A172 (cell line): ENCODE measurements at places on chromosomes 5 and 9.

- DNase-seq: peak; percentile 11
These were observed 175.7 kb downstream of the MELK start for GRCh38 chr9:36748322-36748899.

DNA sequence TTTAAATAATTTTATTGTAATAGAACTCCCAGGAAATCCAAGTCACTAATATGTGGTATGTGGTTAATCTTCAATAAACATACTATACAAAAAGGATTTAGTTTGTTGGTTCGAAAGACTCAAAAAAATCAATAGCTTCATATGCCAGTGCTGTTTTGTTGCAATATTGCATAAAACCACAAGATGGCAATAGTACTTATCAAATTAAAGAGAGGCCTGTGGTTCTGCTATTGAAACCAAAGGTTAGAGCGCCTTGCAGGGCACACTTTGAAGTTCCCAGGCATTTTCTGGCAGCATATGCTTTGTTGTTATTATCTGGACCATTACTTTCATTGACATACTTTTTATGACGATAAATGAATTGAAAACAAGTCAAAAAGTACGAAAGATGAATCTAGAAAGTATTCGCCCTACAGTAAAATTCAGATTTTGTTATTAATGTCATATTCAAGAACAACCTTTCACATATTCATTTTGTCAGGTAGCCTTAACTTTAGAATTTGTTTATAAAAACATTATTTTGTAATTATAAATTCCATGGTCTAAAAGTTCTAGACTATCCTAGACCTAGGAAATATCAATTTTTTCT, 316.3 kb downstream of the MCTP1 start:
- peak; percentile 65 for DNase-seq

- no peak for DNase-seq
These were observed 68.8 kb downstream of the HACD4 start for GRCh38 chr9:20962536-20963225.

DNA sequence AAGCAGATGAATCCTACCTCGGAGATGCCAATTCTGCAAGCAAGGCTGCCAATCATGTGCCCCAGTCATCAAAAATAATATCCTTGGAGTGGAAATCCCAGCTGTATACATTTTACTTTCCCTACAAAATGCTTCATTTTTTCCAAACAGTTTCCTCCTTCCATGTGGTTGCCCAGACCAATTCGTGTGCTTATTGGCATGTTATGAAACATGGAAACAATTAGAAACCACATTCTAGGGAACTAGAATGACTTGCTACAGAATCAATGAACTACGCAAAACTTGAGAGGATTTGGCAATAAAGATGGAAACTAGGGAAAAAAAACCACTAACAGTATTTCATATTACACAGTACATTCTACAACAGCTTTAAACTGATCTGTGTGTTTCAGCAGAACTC, 584.5 kb upstream of the DMAC1 start:
- DNase-seq: no peak

DNA sequence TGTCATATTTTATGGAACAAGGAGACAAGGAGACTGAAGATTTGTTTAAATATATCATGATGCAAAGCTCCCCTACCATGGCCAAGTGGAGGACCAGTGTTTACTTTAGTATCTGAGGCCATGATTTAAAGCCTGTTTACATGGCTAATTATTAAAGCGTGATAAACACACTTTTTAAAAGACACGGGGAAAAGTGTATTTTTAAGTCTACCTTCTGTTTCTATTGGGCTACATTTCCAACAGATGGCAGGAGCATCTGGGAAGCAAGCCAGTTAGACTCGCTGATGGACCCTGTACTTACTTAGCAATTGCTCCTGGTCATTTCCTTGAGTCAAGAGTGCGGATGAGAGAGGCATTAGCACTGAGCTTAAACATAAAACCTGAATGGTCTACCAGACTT, 480.3 kb upstream of the SEMA6A start:
- DNase-seq: no peak

DNA sequence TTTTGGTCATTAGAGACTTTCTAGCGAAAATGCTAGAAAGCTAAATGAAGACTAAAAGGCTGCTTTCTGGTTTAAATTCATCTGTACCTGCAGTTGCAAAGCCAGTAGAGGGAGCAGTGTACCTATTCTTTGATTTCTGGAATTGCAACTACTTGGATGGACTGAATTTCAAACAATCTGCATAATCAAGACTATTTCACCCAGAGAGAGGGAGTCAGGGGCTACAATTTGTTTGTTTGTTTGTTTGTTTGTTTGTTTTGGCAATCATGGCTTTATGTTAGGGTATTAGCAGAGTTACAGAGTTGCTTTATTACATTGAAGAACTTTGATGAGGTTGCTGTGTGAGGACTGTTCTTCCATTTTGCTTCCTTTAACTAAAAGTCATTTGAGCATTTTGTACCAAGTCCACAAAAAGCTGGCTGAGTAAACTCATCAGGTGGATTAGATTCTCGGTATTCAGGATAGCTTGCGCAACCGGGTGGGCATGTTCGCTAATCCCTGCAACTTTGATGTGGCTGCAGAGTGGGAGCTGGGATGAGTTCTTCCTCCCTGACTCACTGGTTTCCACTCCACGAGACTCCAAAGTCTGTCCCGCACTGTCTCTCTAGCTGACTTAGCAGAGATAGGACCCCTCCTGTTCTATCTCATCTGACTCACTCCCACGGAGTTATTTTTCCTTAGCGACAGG, 80.0 kb upstream of the TUT7 start:
- DNase-seq: peak; percentile 73

DNA sequence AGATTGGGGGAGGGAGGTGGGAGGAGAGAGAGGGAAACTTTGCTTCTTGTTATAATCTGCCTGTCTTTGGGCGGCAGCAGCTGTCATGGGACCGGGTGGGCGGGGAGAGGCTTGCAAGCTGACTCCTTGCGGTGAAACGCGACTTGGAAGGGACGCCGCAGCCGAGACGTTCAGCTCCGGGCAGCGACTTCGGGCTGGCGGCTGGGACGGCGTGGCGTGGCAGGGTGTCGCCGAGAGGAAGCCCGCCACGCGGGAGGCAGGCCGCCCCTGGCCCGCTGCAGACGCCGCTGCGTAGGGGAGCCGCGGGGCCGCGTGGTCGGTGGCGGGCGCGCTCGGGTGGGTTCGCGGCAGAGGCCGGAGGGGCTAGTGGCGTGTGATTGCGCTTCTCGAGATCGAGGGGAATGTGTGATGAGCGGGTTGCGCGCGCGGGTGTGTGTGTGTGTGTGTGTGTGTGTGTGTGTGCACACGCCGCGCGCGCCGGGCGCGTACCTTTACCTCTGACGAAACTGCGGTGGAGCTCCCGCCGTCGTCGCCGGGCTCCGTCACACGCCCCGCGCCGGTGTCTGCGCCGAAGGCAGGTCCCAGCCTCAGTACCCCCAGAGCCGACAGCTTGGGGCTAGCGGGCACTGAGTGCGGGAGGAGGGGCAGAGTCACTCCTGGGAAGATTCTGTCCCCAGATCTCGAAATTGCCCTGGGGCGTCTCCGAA, 1.7 kb downstream of the PPARGC1B start:
- DNase-seq: peak; percentile 75

DNA sequence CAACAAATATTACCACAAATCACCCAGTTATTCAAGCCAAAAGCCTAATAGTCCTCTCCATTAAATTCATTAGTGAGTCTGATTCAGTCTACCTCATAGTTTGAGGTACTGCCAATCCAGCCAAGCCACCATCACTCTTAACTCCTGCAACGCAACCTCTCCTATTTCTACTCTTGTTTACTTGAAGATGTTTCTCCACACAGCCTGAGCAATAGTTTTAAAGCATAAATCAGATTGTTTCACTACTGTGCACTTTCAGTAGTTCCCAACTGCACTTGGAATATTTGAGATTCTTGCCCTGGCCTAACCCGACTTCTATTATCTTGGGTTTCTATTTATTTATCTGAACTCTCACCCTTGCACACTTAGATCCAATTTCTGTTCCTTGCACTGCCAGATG, 85.5 kb downstream of the YIPF5 start:
- no peak for DNase-seq

DNA sequence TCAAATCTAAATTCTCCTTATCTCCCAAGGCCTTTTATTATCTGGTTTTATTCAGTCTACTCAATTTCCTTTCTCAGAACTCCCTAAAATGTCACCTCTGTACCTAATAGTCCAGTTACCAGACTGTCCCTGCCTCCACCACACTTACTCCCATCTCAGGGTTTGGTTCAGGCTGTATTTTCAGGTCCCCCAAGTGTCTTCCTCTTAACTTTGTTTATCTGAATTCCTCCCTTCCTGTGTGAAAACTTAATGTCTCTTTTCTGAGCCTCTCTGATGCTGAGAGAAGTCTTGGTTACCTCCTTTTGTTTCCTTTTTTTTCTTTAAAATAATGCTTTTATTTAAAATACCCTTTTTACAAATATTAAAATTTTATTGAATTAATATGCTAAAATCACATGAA, 133.4 kb downstream of the PAM start:
- no peak for DNase-seq

DNA sequence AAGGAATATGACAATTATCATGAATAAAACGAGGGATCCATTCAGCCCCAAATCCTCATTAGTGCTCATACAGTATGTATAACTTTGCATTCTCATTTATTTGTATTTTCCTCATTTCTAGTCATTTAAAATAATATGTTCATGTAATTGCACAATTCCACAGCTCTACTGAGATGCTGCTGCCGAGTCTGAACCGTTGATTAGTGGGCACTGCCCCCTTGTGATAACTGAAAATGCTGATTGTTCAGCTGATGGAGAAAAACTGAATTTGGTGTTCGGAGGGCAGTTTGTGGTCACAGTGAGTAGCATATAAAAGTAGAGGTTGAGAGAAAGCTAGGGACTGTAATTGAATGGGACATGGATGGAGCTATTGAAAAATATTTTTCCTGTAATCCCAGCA, 12.2 kb upstream of the GPR151 start:
- DNase-seq: no peak

- peak; percentile 73 for DNase-seq
These were observed 73.6 kb upstream of the ZNF622 start for GRCh38 chr5:16539169-16539666.

DNA sequence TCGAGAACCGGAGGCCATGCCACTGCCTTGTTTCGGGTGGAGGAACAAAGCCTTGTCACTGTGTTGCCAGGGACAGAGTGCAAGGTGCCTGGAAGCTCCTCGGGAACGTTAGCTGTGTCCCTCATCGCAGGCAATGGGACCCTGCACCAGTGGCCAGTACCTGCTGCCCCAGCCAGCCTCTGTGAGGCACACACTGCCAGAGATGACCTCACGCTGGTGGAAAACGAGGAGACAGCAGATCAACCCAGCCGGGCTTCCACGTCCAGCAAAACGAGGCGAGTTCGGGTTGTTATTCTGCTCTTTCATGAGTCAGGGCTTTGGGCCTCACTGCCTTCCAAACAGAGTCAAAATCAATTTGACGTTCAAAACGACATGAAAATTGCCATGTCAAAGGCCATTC, 104.1 kb downstream of the ADAMTS2 start:
- no peak for DNase-seq
